Fibroblast of skin of right quadriceps (primary cell): ENCODE measurements at places on chromosomes 4 and X.

DNA sequence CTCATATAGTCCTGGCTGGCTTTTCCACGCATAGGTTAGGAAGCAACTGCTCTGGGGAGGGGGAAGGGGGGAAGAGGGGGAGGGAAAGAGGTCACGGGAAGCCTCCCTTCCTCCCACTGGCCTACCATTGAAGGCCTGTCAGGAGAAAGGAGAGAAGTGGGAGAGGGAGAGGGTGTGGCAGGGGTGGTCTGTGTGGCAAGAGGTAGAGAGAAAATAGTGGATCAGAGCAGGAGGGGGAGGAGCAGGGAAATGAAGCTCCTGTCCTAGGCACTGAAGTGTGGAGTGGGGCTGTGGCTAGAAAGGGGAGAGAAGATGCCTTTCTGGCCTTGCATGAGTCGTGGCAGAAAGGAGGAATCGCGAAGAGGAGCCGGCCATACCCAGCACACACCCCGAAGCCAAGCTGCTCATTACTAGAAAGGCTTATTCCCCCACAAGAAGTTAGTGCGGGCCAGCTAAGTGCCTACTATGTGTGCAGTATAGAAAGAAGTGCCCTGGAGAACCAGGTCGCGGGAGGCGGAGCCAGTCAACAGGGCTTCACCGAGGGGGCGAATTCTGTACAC lies 1.1 kb upstream of the TMEM164 start:
- DNase-seq: no peak

DNA sequence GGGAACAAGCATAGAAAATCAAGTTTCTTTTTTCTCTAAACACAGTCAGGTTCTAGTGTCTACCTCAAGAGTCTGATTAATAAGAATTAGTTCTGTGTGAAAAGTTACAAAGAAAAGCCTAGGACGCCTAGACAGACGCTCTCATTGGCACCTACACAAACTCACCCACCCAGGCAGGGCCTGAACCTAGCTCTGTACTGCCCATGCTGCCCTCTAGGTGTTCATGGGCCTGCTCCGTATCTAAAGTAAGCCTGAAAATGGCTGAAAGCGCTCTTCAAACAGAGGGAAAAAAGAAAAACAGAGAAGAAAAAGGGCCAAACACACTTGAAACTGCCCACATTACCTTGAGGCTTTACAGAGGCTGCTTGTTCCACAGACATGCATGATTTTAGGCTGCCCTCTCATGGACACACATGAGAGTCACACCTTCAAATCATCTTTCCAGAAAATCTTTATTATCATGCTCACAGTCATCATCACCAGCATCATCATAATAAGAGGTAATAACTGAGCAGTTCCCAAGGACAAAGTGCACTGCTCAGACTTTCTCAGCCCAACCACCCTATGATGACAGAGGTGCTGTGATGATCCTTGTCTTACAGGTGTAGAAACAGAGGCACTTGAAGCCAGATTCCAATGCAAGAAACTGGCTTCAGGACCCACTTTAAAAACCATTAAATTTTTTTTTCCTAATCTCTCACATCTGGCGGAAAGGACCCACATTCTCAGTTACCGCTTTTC lies 49.6 kb downstream of the MAP7D2 start:
- peak; percentile 56 for DNase-seq

- peak; percentile 63 for DNase-seq
These were observed 2.7 kb upstream of the TIMP1 start for GRCh38 chrX:47579537-47579936.

DNA sequence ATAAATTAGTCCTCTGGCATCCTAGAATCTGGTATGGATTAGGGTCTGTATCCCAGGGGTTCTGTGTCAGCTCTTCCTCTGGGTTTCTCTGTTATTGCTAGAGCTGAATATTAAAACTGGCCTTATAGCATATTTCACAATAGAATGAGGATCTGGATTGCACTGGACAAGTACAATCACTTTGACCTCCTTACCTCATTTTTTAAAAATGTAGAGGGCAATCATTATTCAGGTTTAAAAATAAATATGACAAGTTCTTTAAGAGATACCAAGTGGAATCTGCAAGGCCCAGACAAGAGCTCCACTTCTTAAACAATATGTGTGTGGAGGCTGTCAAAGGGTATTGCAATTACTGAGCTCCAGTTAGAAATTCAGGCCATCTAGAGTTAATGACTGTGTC lies 1.4 kb downstream of the PALLD start:
- DNase-seq: no peak

GRCh38 chr4:24470666-24471485 lies 113.5 kb downstream of the DHX15 start:
- peak; percentile 55 for DNase-seq

GRCh38 chr4:76952656-76953582 lies 3.4 kb downstream of the SEPTIN11 start:
- no peak for DNase-seq

DNA sequence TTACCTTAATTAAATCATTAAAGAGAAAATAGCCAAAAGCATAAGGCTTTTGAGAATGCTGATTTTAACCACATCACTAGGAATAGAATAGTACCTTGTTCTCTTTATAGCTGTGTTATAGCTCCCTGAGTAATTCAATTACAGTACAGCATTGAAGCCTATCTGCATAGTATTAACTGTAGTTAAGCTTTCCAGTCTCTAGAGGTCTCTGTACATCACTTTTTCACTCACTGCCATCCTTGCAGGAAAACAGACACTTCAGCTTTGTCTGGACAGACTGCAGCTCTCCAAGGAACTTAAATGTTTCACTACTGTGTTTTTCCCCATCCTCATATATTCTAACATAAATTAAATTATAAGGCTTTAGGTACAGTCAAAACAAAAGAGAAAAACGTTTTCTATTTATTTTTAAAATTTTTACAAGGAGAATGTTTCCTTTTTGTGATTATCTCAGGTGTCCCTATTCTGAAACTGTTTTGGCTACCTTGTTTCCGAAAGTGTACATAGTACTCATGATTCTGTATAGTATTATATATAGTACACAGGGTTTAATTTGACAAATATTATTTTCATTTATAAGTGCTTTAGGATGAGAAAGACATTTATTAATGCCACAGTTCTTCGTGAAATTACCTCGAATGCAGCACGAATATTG lies 407.9 kb downstream of the PCDH18 start:
- DNase-seq: peak; percentile 82

- peak; percentile 6 for DNase-seq
These were observed 26.4 kb downstream of the MORC4 start for GRCh38 chrX:106973433-106974149.

GRCh38 chrX:13855689-13856450 lies 39.0 kb upstream of the GPM6B start:
- DNase-seq: peak; percentile 50

DNA sequence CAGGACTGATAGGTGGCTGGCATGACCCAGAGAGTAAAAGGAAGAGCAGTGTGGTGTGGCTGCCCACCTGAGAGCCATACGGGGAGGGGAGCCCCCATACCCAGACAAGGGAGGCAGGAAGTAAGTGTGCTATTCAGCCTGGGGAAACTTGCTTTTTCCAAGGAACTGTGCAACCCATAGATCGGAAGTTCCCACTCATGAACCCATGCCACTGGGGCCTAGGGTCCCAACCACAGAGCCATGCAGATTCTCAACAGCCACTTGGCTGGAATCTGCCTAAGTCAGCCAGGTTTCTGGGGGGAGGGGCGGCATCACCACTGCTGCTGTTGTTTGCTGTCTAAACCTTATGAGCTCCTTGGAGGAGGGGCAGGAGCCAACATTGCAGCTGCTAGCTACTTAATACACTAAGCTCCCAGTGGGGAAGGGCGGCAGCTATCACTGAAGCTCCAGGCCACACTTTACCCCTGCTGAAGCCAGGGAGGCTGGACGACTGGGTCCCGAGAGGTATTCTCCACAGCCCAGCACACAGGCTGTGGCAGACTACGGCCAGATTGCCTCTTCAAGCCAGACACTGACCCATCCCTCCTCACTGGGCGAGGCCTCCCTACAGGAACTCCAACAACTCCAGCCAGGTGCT lies 410.4 kb downstream of the INPP4B start:
- DNase-seq: no peak

GRCh38 chrX:118345045-118345463 lies 852 bp upstream of the WDR44 start:
- no peak for DNase-seq

GRCh38 chrX:72126048-72126415 lies 5.7 kb downstream of the RTL5 start:
- no peak for DNase-seq

- peak; percentile 24 for DNase-seq
These were observed 88.3 kb downstream of the BCOR start for GRCh38 chrX:40009462-40009851.

- DNase-seq: peak; percentile 73
These were observed 12.9 kb downstream of the PALLD start for GRCh38 chr4:168509786-168510185.

- DNase-seq: no peak
These were observed 84.0 kb downstream of the RTL9 start for GRCh38 chrX:110442635-110443034.

DNA sequence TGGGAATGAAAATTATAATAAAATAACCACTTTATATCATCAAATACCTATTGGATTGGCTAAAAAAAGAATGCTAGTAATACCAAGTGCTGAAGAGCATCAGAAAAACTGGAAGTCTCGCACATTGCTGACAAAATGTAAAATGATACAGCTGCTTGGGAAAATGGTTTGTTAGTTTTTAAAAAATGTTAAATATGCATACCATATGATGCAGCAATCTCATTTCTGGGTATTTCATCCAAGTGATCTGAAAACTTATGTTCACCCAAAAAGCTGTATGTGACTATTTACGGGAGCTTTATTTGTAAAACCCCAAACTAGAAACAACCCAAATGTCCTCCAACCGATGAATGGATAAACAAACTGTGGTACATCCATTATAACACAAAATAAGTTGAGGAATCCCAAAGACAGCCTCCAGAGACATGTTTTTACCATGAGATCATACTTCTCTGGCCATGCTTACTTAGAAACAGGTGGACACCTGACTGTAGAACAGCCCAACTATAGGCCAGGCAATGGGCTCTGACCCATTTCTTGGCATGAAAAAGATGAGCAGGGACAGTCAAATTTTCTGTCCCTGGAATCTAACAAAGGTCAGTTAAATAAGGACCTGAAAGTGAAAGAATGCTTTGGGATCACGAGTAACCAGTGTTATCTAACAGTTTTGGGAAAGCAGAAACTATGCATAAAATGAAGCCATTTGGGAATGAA lies 47.5 kb upstream of the FAM120C start:
- DNase-seq: peak; percentile 9

DNA sequence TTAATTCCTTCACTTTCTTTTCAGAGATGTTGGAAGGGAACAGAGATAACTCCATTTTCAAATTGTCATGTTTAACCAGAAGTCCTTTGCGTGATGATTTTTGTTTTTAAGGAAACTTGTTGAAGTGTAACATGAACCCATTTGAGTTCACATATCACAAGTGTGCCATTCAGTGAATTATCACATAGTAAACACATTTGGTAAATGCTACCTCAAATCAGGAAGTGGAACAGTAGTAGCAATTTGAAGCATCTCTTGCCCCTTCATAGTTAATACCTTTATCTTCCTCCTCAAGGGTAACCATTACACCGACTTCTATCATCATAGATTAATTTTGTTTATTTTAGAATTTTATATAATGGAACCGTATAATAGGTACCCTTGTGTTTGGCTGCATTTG lies 35.8 kb downstream of the KDM6A start:
- no peak for DNase-seq

DNA sequence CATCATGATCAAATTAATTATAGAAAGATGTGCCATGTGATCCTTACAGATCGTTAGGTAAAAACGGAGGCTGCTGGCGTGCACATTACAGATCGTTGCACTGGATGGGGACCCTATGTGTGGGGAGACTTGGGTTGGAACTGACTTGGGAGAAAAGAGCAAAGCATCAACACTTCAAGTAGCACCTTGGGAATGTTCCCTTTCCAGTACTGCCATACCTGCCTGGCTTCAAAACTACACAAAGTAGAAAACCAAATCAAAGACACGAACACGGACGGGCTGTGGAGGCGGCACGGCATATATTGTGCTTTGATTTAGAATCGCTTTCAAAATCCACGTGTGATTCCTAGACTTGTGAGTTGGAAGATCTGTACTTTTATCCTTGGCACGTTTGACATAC lies 898 bp downstream of the CMC4 start:
- no peak for DNase-seq

GRCh38 chr4:19455850-19456602 lies 795.7 kb upstream of the SLIT2 start:
- DNase-seq: no peak

- no peak for DNase-seq
These were observed 11.1 kb downstream of the ARSH start for GRCh38 chrX:3017492-3017891.

- DNase-seq: no peak
These were observed 149.7 kb downstream of the PTTG2 start for GRCh38 chr4:38109896-38110295.

- no peak for DNase-seq
These were observed 58.5 kb upstream of the LGI2 start for GRCh38 chr4:25089051-25089763.

DNA sequence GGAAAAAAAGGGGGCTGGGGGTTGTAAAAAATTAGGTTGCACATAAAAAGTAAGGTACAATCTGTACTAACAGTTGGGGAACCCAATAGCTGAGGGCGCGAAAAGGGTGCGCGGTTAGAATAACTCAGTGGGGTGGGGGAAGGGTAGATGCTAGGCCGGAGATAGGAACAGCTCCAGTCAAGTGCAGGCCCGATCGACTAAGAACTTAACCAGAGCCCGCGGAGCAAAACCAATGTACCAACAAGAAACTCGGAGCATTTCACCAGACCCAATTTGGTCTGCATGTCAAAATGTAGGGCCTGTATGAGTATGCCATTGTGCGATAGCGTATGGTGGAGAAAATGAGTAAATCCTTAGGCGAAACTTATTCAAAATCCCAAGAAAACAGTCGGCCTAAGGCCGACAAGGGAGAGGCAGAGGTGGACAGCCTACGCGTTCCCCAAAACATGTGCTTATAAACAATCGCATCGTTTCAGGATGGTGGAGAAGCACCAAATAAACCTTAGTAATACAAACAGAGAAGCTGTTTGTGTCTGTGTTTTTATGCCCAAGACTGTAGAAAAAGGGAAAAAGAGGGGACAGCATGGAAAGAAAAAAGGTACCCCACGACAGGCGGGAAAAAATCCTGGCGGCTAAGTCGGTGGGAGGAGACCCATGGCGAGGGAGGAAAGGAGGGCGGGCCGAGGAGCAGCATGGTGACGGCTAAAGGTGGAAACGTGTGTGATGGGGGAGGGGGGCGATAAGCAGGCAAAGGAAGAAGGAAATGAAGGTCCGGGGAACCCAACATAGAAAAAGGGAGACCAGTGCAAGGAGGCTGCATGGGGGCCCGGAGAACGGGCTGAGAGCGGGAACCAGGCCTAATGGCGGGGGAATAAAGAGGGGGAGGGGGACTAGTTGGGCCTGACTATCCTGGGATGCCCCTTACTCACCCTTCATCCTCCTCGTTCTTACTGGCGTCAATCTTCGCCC lies 990 bp downstream of the HNRNPD start:
- peak; percentile 77 for DNase-seq

GRCh38 chrX:23901060-23901459 lies 6.7 kb downstream of the APOO start:
- peak; percentile 47 for DNase-seq

- DNase-seq: no peak
These were observed 37.7 kb downstream of the ERVMER34-1 start for GRCh38 chr4:52713456-52713937.
